Activated CD4-positive, alpha-beta T cell treated with anti-CD3 and anti-CD28 coated beads for 48 hours (primary cell): ENCODE measurements at places on chromosomes 1 and 21.

DNA sequence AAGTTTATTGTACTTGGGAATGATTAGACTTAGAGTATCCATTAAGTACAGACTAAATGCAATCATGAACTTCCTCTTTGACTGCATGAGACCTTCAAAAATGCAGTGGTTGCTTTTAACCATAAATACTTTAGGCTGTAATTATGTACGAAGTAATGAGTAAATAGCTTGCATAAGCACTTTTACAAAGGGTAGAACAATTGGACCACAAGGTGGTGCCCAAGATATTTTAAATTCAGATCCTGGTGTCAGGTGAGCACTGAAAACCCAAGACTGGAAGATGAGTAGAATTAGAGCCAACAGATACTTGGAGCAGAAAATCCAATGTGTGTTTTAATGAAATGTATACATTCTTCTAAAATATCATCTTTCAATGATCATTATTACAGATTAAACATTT lies 43.4 kb upstream of the RHOU start:
- no peak for DNase-seq

DNA sequence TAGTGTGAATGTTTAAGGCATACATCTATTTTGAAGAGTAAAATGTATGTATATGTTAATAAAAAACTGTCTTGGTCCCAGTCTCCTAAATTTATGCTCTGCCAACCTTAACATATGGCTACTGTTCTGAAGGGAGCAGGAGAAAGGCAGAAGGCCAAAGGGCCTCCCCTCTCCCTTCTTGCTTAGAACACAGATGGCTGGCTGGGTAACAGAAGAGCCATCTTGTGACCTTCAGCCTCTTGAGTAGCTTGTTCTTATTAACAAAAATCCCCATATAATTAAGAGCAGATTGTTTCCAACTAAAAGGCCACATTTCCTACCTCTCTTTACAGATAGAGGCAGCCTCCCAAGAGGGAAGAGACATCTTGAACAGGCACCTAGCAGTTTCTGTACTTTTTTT lies 36.1 kb downstream of the EPB41 start:
- no peak for DNase-seq

DNA sequence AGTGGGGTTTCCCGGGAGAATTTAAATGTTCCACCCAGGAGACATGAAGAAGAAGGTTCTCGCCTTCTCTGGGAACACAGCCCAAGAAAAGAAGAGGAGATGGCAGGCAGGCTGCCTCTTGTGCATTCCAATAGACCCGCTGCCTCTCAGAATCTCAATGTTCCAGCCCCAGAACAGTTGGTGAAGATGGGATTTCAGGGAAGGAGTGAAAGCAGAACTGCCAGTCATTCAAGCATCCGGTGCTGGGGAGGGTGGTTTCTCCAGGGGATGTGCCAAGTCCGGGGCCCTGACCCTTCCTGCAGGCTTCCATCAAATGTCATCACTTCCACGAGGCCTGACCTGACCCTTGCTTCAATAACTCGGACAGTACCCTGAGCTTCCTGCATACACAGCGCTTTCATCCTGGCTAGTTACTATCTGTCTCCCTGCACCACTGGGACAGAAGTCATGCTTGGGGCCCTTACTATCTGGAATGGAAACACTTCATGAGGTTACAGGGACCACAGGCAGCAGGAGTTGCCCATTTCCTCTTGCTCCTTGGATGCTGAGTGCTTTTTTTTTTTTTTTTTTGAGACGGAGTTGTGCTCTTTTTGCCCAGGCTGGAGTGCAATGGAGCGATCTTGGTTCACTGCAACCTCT lies 386.6 kb upstream of the POU3F1 start:
- DNase-seq, result no peak

GRCh38 chr21:46621457-46622182 lies 13.9 kb upstream of the PRMT2 start:
- DNase-seq, result no peak

DNA sequence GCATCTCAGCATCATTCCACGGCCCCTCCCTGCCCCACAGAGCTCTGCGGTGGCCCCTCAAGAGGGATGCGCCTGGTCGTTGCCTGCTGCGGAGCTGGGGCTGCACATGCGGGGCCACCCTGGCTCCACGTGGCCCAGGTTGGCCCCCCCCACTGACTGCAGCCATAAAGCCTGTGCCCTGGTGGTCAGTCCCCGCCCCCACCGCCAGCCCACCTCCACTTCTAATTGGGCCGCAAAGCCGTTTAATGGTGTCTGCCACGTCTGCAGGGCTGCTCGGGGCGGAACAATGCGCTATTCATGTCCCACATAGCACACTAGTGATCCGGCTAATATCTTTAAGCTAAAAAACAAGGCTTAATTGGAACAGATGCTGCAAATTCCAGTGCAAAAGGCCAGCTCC lies 33.5 kb upstream of the ACTRT2 start:
- no peak for DNase-seq

DNA sequence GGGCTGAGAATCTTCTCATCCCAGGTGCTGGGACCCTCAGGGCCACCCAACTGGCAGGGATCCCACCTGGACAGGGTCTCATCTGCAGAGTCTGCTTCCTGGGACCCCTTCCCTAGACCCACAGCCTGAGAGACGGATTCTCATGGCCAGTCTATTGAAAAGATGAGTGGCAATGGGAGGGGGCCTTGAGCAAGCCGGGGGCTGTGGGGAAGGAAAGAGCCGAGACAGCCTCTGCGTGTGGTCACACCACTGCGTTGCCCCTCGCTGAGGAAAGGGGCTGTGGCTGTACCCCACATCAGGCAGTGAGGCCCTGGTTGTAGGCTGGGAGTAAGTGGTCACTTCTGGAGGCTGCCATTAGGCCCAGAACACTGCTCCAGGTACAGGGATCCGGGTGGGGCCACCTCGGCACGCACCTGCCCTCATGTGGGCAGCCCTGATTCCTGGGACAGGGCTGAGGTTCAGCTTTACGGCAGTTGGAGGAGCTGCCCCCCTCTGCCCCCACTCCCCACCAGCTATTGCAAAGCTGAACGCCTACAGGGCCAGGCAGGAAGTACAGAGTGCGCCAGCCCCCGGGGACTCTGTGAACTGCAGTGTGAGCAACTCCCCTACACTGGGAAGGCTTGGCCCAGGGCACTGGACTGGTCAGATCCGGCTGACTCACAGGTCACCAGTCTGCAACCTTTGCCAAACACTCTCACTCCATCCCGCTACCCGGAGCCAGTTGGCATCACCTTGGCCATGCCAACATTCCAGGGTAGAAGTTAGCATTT lies 106.9 kb downstream of the RIPK4 start:
- DNase-seq, result no peak

- DNase-seq, result peak; percentile 60
Observed at GRCh38 chr1:58768971-58769808, 14.7 kb downstream of the JUN start.
